ENCODE measurements at places on chromosomes 3 and 15.

- no peak for DNase-seq
Measured at GRCh38 chr3:10523561-10523960, 18.2 kb upstream of the ATP2B2 start.

GRCh38 chr3:156614642-156615511 lies 59.5 kb upstream of the TIPARP start:
- no peak for DNase-seq

DNA sequence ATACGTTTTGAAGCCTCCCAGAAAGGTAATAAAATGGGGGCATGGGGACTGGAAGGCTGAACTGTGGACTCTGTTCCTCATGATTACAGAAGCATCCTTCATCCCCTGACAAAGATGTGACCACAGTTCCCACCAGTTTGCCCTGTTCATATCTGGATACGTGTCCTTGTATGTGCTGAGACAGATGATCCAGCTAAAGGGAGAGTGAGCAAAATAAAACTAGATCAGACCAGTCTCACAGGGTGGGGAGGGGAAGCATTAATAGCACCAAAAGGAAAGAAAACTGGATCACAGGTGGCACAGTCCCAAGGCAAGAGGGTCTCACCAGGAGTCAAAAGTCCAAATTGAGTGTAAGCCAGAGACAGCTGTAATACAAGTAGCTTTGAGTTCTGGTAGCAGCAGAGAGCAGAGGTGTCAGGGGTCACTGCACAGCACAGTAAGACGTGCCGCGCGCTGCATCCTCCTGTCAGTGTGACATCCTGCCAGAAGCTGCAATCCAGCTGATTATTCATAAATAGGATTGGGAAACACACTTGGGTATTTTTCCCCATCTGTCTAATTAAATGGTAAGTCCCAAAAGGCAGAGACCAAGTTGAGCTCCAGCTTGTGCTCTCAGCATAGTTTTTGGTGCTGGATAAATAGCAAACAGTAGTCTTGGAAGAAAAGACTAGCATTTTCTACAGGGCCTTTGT lies 560.0 kb upstream of the CFAP20DC start:
- DNase-seq: no peak

DNA sequence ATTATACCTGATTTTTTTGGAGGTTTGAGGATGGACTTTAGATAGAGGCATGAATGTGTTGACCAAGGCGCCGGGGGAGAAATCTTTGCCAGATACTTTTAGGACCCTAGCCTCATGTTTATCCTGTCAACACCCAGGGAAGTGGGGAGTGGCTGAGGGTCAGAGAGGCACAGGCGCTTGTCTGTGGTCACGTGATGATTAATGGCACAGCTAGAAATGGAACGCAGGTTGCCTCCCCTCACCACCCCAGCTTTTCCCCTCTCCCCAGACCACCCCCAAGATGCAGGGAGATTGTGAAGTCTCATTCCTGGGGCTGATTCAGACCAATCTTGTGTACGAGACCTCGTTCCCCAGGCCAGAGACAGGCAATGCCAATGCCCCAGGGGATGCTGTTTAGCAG lies 218.4 kb upstream of the LINGO1 start:
- no peak for DNase-seq

DNA sequence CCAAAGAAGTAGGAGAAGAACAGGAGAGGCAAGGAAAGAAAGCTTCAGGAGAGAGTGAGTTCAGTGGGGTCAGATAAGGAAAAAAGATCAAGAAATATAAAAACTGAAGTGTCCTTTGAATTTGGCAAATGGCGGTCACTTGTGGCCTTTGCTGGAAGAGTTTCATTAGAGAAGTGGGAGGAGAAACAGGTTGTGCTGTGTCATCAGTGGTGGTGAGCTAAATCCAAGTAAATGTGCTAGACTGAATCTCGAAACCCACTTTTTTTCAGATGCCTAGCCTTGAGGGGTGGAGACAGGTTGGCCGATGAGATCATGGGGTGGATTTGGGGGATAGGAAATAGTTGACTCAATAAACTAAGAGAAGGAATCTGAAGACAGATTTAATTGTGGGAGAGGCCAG lies 43.7 kb downstream of the CHRD start:
- no peak for DNase-seq
